ENCODE measurements at places on chromosomes 3 and 15.

- DNase-seq, result no peak
These were observed 148.9 kb upstream of the IL12A start for GRCh38 chr3:159839561-159840379.

DNA sequence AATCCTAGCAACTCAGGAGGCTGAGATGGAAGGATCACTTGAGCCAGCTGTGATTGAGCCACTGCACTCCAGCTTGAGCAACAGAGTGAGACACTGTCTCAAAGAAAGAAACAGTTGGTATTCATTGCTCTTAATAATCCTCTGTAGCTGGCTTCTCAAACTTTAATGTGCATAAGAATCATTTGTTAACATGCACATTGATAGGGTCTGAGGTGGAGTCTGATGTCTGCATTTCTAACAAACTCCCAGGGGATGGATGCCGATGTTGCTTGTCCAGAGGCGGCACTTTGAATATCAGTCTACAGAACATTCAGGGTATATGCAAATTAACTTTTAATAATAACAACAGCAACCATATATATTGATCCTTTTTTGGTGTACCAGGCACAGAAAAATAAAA lies 39.9 kb downstream of the NKIRAS1 start:
- DNase-seq, result no peak

GRCh38 chr15:52186651-52187486 lies 4.3 kb downstream of the GNB5 start:
- DNase-seq, result no peak

GRCh38 chr15:58932710-58933280 lies 684 bp downstream of the SLTM start:
- DNase-seq, result no peak

GRCh38 chr3:112409041-112409440 lies 76.1 kb downstream of the CD200 start:
- no peak for DNase-seq

DNA sequence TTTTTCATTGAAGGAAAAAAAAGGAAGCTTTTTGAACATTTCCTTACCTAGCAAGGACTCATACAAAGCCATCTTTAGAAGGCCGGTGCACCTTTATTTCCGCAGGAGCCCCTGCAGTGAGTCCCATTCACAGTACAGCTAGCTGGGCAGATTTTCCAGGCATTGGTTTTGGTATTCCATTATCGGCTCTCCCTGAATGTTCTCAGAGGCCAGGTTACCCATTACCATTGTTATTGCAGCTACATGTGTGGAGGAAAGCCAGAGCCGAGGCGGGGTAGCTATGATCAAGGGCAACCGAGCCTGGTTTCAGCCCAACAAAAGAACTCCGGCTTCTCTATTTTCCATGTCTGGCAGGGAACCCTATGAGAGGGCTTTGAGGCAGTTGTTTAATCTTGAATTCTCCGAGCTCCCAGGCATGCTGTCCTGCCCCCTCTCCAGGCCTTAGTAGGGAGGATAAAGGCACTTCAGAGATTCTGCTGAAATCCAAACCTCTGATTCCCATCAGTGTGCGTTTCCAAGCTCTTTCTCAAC lies 100.3 kb downstream of the LRRK1 start:
- no peak for DNase-seq

DNA sequence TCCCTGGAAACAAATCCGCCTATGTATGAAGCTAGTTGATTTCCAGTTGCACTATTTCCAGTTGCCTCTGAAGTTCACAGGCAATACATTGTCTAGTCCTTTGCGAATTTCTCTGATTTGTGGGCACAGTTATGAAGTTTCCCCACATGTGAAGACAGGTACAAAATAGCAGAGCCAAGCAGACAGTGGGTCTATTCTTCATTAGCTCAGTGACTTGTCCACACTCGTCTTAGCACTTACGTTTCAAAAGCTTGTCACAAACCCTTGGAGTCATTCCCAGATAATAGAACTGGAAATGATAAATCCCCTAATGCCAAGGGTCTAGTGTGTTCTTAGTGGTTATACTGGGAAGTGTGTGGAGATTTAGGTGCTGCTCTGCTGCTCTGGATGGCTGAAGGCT lies 14.5 kb downstream of the SRPRB start:
- no peak for DNase-seq

GRCh38 chr3:187027531-187028278 lies 97.4 kb downstream of the ST6GAL1 start:
- peak; percentile 45 for DNase-seq

DNA sequence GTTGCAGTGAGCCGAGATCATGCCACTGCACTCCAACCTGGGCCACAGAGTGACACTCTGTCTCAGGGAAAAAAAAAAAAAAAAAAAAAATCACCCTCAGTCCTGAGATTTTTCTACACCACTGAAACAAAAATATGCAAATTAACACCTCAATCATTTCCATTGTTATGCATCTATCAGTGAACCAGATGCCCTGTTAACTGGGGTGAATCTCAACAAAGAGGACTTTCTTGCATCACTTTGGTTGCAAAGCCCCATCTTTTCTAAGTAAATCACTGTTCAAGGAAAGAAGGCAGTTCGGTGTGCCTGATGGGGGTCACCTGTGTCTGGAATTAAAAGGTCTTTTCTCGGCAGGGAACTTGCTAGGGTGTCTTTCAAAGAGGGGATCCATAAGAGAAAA lies 421.6 kb downstream of the EPHB1 start:
- no peak for DNase-seq

GRCh38 chr3:15815696-15816095 lies 17.9 kb upstream of the ANKRD28 start:
- DNase-seq, result no peak

GRCh38 chr3:179981646-179982045 lies 55.1 kb downstream of the PEX5L start:
- no peak for DNase-seq

GRCh38 chr15:66563126-66563525 lies 2.7 kb downstream of the LCTL start:
- no peak for DNase-seq

DNA sequence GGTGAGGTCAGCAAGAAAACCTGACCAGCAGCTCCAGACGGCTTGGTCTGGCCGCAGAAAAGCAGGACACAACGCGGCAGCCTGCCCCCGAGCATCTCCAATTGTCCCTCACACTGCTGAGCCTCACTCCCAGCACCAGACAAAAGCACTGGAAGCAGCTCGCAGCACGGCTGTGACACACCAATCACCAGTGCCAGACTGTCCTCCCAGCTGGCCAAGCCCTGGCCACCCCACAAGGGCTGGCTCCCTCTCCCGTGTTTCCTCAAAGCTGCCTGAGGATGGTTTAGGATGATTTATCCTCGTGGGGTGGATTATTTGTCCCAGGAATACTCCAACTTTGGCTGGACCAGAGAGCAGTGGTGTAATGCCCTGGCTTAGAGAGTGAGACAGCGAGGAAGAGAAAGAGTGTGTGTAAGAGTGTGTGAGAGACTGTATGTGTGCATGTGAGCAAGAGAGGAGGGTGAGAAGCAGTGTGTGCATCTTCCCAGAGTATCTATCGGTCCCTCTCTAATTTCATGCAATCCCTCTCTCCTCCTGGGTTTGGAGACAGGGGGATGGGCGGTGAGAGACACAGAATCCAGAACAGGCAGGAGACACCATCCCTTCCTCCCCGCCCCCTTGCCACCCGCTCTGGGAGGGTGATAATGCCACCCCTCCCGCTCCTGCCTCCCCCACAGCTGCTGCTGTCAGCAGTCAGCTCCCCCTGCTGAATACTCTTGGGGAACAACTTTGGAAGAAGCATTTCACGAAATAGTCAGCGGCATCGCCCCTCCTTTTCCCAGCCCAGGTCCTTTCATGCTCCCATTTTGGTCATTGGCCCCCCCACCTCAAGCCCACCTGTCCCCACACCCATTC lies 34.2 kb downstream of the SEMA5B start:
- no peak for DNase-seq

DNA sequence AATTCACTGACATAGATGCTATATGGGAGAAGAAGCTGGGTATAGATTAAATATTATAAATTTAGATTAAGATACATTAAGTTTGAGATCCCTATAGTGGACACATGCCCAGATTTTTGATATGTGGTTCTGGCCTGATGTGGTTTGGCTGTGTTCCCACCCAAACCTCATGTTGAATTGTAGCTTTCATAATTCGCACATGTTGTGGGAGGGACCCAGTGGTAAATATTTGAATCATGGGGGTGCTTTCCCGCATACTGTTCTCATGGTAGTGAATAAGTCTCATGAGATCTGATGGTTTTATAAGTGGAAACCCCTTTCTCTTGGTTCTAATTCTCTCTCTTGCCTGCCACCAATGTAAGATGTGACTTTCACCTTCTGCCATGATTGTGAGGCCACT lies 189.4 kb upstream of the CD96 start:
- no peak for DNase-seq

Measured in effector memory CD4-positive, alpha-beta T cell (primary cell).